ENCODE measurements at places on chromosomes 7 and 10.

GRCh38 chr10:88253622-88254021 is 329.5 kb downstream of the RNLS start:
- DNase-seq = no peak

- no peak for DNase-seq
These were observed 95.5 kb downstream of the PPP1R17 start for GRCh38 chr7:31782411-31782991.

- no peak for DNase-seq
These were observed 24.0 kb upstream of the KMT2C start for GRCh38 chr7:152459724-152460251.

DNA sequence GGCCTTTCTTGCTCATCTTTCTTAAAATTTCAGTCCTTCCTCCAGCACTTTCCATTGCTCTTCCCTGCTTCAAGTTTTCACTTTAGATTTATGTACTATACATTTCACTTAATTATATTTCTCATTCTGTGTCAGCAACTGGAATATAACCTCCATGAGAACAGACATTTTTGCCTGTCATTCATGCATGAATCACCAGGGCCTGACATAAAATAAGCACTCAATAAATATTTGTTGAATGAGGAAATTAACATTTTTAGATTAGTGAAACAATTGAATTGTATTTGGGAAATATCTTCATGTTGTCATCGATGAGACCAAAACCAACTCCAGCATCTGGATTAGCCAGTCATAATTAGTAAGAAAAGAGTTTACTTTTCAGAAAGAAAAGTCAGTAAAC is 6.1 kb downstream of the SAMD9L start:
- DNase-seq = no peak

GRCh38 chr7:130346177-130346905 is 1.7 kb downstream of the CPA5 start:
- no peak for DNase-seq

DNA sequence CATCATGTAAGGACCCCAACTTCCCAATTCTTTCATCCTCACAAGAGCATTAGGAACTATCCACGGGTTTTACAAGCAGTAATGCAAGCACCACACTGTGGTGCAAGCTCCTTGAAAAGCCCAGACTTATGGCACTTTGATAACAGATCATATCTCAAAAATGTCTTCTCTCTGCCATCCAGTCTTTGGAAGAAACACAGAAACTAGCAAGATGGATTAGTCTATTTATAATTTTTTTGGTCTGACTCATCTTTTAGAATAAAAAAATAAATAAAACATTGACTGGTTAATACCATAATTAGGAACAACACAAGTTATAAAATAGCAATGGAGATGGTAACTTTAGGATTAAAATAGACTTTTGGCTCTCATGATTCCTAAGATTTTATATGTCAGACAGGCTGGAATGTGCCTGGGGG is 49.0 kb upstream of the CALD1 start:
- no peak for DNase-seq

- DNase-seq = no peak
These were observed 272.8 kb upstream of the IMMP2L start for GRCh38 chr7:111835066-111835465.

- no peak for DNase-seq
These were observed 3.2 kb downstream of the MMS19 start for GRCh38 chr10:97494863-97495506.

DNA sequence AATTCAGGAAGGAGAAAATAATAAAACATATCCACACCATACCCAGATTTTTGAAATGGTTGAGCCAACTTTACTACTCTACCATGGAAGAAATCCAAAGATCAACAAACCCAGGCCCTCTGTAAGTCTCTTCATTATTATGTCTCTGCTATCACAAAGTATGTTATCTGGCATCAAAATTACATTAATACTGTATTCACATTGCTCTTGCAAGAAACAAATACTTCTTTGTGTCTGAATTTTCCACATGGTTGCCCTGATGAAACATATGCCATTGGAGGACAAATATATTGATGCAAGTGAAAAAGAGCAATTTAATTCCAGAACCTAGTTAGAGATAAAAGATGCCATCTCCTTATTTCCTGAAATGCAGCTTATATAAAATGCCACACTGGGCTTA is 204.0 kb downstream of the FZD1 start:
- no peak for DNase-seq

- DNase-seq = no peak
These were observed 387.6 kb upstream of the NRP1 start for GRCh38 chr10:33722067-33722466.

GRCh38 chr7:133386205-133386604 is 133.3 kb downstream of the EXOC4 start:
- no peak for DNase-seq

GRCh38 chr7:139698844-139699243 is 79.0 kb downstream of the HIPK2 start:
- DNase-seq = no peak

DNA sequence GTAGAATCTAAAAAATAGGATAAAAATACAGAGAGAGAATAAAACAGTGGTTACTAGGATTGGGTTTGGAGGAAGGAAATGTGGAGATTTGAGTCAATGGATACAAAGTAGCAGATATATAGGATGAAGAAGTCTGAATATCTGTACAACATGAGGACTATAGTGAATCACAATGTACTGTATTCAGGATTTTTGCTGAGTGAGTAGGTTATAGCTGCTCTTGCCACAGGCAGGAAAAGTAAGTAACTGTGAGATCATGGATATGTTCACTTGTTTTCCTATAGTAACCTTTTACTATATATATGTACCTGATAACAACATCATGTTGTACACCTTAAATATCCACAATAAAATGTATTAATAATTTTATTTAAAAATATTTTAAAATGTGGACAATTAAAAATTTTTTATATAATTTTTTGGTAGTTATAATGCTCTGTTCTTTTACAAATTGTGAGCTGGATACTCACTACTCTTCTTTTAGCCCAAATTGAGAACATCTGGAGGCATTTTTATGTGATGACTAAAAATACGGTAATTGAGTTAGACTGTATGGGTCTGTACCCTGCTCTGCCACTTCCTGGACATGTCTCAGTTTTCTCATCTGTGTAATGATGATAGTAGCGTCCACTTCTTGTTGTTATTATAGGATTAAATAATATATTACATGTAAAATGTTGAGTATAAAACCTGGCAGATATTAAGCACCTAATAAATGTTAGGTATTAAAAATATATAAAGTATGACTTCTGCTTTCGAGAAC is 439.1 kb downstream of the AUTS2 start:
- DNase-seq = no peak

- DNase-seq = no peak
These were observed 62.4 kb upstream of the WNT16 start for GRCh38 chr7:121266307-121266894.

GRCh38 chr7:1112109-1112508 is 24.2 kb downstream of the GPER1 start:
- no peak for DNase-seq

DNA sequence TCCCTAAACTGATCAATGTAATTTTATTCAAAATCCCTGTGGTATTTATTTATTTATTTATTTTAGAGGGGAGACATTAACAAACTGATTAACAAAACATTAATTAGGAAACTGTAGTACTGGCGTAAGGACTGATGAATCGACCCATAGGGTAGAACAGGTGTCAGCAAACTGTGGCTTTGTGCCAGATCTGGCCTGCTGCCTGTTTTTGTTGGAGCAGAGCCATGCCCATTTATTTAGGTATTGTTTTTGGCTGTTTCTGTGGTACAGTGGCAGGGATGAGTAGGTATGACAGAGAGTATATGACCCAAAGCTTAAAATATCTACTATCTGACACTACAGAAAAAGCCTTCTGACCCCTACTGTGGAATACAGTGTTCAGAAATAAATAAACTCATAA is 332.5 kb upstream of the ETV1 start:
- no peak for DNase-seq

DNA sequence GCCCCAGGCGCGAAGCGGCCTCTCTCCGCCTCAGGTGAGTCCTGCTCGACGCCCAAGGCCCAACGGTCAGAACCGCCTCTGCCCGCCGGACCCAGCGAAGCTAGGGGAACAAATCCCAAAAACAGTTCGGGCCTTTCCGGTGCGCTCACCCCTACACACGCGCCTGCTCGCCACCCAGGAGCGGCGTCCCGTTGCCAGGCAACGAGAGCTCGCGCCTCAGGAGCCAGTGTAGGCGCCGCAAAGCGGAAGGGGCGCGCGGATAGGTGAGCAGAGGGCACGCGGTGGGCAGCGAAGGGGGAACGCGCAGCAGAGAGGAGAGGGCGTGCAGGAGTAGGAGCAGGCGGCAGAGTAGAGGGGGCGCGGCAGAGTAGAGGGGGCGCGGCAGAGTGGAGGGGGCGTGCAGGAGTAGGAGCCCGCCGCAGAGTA is at the start of the genes DYDC1 and DYDC2:
Gene DYDC1, minus strand, starts transcription at position 193 of the 426 bp plus-strand sequence. CDS start 4,154 bp downstream, outside the sequence.
Gene DYDC2, plus strand, starts transcription at position 219 of the 426 bp plus-strand sequence. CDS start 5,663 bp downstream, outside the sequence.
- DNase-seq = no peak

- DNase-seq = no peak
These were observed 36.6 kb upstream of the SEMA3A start for GRCh38 chr7:84231157-84231556.

- DNase-seq = no peak
These were observed 93.7 kb upstream of the RPA3 start for GRCh38 chr7:7812112-7812511.

GRCh38 chr7:6254866-6255265 is 17.6 kb downstream of the CYTH3 start:
- DNase-seq = no peak

DNA sequence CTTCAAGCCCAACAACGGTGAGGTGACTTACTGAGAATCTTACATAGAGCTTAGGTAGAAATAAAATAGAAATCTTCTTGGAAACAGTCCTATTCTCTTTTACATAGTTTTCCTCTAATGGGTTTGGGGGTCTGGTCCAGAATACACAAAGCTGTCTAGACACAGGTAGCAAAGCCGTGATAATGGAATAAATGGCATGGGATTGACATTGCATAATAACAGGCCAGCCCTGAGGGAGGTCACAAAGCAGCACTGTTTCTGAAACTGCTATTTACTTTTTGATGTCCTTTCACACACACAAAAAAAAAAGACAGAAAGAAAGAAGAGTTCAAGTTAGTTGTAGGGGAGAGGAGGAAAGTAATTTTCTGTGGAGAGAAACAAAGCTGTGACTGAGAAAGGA is 364.8 kb upstream of the SORCS1 start:
- DNase-seq = no peak

DNA sequence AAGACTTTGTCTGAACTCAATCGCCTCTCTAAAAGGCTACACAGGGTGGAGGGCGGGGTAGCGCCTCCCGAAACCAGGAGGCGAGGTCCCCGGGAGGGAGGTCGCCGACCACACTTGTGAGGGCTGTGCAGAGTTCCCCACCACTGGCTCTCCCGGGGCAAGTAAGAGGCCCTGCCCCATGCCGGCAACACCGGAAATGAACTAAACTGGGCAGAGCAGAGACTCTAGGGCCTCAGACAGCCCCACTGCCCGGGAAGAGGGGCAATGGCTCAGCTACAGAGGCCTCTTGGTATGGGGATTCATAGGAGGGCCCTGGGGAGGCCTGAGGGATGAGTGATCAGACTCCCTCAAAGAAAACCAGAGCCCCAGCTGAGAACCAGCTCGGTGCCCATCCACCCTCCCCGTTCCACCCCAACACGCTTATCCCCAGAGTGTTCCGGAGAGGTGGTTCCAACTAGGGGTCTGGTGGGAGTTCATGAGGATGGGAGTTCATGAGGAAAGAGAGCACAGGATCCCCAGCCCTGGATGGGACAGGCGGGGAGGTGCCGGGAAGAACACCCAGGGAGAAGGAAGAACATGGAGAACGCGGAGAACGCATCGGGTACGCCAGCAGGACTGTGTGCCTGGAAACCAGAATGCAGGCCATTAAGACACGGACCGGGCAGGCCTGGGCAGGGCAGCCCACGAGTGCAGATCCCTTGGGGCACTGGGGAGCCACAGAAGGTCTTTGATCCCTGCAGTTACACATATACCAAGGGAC is 89.4 kb upstream of the MYL10 start:
- DNase-seq = no peak

GRCh38 chr7:2483494-2483893 is 7.3 kb upstream of the GRIFIN start:
- no peak for DNase-seq

- DNase-seq = no peak
These were observed 5.8 kb upstream of the FAM3C start for GRCh38 chr7:121401896-121402295.

DNA sequence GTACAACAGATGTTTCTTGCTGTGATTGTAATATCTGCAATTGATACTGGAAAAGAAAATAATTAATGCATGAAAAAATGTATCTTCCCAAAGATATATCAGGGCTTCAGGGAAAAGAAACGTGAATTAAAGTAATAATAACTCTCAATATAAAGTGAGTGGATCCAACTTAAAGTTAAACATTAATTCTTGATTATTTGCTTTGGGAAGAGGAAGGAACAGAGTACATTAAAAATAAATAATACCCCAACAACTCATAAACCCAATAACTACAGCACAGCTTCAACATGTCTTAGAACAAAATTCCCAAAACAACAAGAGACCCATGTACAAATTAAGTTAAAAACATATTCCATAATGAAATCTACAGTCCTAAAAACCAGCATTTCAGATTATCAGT is 33.0 kb downstream of the ELMO1 start:
- DNase-seq = no peak

GRCh38 chr10:31170636-31171035 is 139.0 kb upstream of the ZNF438 start:
- DNase-seq = no peak

DNA sequence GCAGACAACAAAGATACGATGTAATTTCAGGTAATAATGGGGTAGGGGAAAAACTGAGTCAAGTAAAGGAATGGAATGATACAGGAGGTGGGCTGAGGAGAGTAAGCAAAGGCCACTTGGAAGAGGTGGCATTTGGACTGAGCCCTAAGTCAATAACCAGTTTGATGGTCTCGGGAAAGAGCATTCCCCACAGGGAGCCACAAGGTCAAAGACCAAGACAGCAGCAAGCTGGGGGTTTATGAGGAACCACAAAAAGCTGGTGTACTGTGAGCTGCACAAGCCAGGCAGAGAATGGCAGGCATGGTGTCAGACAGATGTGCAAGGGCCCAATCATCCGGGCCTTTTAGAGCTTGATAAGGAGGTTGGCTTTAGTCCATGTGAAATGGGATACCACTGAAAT is 98.7 kb downstream of the NOC3L start:
- DNase-seq = no peak

- DNase-seq = no peak
These were observed 317.1 kb upstream of the ZMIZ1 start for GRCh38 chr10:78751716-78752115.

GRCh38 chr7:29935111-29935510 is 54.5 kb downstream of the SCRN1 start:
- no peak for DNase-seq

- DNase-seq = no peak
These were observed 68.4 kb upstream of the MALRD1 start for GRCh38 chr10:18980089-18980629.
